BJ (cell line): ENCODE measurements at places on chromosomes 2 and 18.

DNA sequence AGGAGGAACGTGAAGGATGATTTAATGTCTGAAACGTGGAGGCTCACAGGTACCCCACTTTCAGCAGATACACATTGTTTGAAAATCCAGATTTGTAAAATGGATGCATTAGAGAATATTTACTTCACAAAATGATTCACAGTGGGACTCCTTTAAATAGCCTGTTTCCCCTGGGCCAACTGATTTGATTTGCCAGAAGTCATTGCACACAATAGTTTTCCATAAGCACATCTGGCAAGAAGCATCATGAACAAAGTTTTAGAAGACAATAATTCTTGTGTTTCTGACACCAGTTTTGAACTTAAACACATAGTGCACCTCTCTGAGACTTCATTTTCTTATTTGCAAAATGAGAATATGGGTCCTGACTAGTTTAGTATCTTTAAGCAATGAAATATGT lies 451.4 kb upstream of the SLC14A2 start:
- DNase-seq = no peak

GRCh38 chr2:96890252-96890651 lies 20.4 kb upstream of the SEMA4C start:
- DNase-seq = no peak

- DNase-seq = no peak
These were observed 311.0 kb downstream of the ZEB2 start for GRCh38 chr2:144208924-144209323.

GRCh38 chr2:127624756-127625571 lies 21.0 kb upstream of the GPR17 start:
- DNase-seq = no peak

DNA sequence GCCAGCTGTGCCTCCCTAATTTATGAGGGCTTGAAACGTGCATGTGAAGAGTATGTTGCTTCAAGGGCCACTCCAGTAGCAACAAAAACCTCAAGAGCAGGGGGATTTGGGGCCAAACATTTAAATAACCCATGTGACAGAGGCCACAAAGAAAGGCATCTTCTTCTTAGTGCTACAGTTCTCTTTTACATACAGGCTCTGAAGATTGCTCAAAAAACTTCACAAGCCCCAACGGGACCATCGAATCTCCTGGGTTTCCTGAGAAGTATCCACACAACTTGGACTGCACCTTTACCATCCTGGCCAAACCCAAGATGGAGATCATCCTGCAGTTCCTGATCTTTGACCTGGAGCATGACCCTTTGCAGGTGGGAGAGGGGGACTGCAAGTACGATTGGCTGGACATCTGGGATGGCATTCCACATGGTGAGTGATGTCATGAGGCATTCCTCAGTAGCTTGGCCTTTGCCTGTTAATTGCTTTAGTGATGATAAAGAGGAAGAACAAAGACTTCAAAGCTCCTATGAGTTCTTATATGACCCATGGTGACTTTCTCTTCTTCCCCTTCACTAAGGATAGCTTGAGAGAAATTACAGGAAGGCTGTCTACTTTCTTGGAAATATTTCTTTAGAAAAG lies 40.1 kb downstream of the NRP2 start:
- no peak for DNase-seq

DNA sequence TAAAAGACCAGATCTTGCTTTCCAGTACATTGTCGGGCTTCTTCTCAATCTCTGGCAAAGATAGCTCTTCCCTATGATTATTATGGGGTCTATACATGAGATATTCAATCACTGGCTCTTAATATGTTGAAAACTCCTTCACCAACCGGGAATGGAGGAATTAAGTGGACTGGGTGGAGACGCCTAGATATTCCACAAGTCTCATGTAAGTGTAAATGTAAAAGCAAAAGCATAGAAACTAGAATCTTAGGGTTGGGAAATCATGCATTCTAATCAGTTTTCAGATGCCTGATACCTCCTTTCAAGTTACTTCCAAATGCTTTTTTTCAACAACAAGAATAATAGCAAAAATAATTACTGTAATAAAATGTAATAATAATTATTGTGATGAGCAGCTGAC lies 38.0 kb downstream of the DPP4 start:
- no peak for DNase-seq

- DNase-seq = no peak
These were observed 84.9 kb downstream of the MAP4K4 start for GRCh38 chr2:101782427-101782792.

- no peak for DNase-seq
These were observed 46.5 kb downstream of the PTGR3 start for GRCh38 chr18:75162467-75162866.

DNA sequence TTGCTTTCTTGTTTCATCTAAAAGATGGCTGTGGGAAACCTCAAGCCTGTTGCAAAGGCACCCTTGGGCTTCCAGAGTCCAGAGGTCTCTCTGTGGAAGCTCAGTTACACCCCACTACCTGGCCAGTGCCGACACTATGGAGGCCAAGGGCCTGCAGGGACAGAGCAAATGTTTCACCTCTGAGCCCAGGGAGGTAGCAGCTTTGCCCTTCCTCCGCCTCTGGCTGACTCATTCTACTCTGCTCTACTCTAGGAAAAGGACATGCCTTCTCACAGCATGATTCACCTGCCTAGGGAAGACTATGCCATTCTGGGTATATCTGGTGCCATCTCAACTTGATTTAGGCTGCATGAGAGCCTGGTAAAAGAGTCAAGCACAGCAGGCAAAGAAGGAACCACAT lies 12.2 kb downstream of the MYOM1 start:
- no peak for DNase-seq

DNA sequence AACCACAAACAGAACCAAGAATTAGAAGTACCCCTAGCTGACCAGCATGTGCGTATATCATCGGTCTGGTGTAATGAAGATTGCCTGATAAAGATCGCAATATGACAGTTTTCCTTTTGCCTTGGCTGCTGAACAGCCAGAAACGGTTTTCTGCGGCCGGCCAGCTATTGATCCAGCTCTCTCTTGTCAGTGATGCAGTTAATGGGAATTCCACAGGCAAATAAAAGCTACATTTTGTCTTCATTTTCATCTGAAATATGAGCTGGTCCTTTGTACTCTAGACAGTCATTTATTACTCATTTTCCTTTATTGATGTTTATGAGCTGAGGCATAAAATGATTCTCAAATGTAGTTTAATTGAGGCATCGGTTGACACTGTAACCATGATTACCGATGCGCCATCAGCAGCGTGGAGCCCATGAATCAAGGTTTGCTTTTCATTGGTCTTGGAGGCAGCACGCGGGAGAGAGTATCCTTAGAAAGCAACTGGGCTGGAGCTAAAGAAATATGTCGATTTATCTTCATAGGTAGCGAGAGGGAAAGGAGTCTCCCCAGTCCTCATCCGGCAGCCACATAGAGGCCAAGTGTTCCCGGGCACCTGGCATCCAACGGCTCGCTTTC lies 535.2 kb downstream of the GALR1 start:
- no peak for DNase-seq

GRCh38 chr2:144596073-144596871 lies 76.4 kb upstream of the ZEB2 start:
- no peak for DNase-seq

GRCh38 chr2:10544252-10544651 lies 96.1 kb upstream of the ODC1 start:
- DNase-seq = no peak

DNA sequence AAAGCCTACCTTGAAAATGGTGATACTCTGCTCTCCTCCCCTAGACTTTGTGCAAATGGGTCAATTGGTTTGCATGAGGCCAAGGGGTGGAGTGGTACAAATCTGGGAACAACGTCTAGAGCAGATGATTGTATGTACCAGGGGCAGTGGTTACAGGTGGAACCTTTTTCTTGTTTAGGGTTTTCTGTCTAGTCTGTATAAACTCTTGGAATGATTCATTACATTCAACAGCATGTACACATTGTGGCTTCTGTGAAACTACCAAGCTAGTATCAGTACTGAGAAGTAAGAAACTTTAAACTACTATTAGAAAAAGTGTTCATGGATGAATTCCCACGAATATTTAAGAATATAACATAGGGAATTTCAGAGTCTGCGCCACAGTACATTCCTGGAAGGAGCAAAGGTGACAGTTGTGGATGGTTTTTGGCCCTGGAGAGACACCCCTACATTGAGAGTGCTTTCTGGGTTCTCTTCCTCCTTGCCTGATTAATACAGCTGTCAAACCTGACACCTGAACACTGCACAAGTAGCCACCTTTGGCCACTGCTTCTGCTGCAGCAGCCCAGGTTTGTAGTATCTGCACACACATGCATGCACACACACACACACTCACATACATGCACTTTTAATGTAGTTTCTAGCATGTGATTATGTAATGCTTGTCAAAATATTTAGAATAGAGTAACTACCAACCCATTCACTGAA lies 30.0 kb downstream of the CFAP221 start:
- DNase-seq = no peak

GRCh38 chr2:39851251-39851650 lies 72.2 kb upstream of the THUMPD2 start:
- no peak for DNase-seq

GRCh38 chr2:63738019-63738418 lies 103.7 kb upstream of the UGP2 start:
- DNase-seq = no peak

- DNase-seq = peak; percentile 52
These were observed 3.0 kb downstream of the SCG2 start for GRCh38 chr2:223598994-223599639.

DNA sequence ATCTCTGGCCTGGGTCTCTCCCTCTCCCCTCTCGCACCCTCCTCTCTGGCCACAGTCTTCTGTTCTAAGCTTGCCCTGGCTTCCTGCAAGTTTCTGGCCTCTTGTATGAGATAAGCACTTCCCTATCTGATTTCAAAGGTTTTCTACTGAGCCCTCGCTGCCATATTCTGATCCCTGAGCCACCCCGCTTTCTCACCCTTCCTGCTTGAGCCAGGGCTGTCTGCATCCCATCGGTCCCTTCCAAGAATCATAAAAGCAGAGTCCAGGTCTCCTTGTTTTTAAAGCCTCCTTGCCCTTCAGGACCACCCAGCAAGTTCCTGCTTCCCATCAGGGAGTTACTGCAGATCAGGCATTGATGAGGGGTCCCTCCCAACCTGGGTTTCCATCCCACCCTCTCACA lies 110.2 kb downstream of the PRKCE start:
- DNase-seq = no peak
